ENCODE measurements at places on chromosomes 3 and 15.

GRCh38 chr15:68582864-68583263, 4.1 kb downstream of the CORO2B start:
- DNase-seq = no peak

GRCh38 chr3:40969341-40969740, 230.0 kb upstream of the CTNNB1 start:
- DNase-seq = no peak

GRCh38 chr15:62241135-62241770, 76.2 kb upstream of the C2CD4B start:
- DNase-seq = peak; percentile 29

DNA sequence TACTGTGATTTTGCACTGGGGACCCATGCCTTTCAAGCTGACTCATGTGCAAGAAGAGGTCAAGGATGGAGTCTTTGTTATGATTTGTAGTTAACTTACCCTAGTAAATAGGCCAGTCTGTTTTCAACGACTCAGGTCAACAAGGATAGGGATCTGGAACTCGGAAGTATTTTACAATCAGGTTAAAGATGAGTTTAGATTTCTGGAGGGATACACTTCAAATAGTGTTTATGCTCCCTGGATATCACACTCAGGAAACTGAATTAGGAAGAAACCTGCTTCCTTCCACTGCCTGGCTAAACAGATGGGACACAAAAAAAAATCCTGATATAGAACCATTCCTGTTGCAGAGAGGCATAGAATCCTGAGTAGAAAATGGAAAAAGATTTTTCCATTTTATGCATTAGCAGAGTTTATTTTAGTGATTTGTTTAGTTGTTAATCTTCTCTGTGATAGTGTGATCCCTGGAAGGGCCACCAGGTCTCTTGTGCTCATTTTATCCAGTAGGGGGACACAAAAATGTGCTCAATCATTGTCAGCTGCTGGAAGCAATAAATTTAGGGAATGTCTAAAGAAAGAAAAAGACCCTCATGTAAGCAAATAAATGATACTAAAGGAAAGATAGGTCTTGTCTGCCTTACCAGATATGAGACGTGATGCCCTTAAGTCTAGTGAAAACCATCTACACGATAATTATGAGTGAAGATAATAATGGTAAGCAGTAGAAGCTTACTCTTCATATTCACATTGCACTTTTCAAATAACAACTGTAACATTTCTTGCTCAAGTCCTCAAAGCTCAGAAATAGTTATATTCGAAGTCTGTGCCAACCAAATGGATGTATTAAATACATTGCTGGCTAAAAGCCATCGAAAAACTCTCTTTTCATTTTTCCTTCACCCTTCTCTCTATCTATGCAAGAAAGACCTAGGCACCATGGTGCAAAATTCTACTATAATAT, 452.1 kb upstream of the KCNMB2 start:
- no peak for DNase-seq

GRCh38 chr3:81998139-81998755, 236.8 kb upstream of the GBE1 start:
- DNase-seq = peak; percentile 45

DNA sequence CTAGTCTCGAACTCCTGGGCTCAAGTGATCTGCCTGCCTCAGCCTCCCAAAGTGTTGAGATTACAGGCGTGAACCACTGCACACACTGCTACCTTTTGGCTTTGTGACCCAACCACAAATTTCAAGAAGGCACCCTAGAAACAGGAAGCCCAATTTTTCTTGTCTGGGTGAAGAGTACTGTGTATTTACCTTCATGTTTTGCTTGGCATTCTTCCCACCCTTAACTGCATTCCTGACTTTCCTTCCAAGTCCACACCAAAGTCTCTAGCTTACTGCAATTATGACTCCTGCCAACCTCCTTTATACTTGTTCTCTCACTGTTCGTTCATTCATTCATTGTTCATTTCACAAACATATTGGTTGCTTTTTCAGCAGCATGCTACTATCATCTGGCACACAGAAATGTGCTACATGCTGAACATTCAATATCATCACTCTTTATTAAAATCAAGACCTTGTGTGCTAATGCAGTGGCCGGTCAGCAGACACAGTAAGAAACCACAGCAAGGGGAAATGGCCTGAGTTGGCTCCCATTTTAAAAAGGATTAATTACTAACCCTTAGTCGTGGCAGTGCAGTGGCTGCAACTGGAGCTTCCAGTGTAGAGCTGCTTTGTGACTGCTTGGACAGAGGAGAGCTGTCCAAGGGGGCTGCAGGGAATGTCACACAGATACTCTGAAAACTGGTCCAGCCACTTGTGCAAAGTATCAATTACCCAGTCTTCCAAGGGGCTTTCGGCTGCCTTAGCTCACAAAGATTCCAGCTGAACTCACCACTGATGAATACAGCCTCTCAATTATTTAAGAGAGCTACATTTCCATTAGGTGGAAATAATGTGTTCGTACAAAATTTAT, 94.0 kb downstream of the ETFA start:
- DNase-seq = peak; percentile 77

DNA sequence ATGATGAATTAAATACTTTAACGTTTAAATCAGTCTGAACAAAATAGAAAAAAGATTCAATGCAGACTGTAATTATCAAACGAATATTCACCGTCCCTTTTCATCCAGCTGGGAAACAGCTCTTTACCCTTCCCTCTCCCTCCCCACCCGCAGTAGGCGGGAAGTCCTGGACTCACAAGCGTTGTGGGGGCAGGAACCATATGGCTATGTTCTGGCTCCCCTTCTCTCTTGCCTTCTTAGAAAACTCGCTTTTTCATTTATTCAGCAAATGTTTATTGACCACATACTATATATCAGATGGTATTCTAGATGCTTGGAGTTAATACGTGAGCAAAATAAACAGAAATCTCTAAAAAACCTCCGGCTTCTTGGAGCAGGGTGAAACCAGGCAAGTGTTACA, 715 bp upstream of the SCAPER start:
- DNase-seq = no peak

- no peak for DNase-seq
These were observed 205.5 kb upstream of the MRPL3 start for GRCh38 chr3:131708241-131708640.

GRCh38 chr3:195020921-195021320, 250.0 kb downstream of the XXYLT1 start:
- DNase-seq = no peak

- DNase-seq = no peak
These were observed 42.7 kb downstream of the SH3BP5 start for GRCh38 chr3:15289661-15290060.

DNA sequence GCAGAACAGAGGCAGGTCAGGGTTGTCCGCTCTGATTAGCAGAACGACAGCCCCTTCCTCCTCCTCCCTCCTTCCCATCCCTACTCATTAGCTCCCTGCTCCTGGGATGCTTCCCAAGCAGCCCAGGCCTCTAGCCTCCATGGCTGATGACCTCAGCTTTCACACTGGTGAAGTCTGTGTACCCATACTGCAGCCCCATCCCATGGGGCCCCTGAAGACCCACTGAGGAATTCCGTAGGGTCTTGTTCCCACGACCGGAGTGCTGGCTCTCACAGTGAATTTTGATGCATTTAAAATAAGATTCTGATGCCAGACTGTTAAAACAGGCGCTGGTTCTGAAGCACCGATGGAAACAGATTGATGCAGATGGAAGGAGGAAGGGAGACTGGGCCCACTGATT, 36.1 kb downstream of the GOLGA6A start:
- DNase-seq = no peak

GRCh38 chr15:38878926-38879325, 314.3 kb upstream of the RASGRP1 start:
- no peak for DNase-seq

DNA sequence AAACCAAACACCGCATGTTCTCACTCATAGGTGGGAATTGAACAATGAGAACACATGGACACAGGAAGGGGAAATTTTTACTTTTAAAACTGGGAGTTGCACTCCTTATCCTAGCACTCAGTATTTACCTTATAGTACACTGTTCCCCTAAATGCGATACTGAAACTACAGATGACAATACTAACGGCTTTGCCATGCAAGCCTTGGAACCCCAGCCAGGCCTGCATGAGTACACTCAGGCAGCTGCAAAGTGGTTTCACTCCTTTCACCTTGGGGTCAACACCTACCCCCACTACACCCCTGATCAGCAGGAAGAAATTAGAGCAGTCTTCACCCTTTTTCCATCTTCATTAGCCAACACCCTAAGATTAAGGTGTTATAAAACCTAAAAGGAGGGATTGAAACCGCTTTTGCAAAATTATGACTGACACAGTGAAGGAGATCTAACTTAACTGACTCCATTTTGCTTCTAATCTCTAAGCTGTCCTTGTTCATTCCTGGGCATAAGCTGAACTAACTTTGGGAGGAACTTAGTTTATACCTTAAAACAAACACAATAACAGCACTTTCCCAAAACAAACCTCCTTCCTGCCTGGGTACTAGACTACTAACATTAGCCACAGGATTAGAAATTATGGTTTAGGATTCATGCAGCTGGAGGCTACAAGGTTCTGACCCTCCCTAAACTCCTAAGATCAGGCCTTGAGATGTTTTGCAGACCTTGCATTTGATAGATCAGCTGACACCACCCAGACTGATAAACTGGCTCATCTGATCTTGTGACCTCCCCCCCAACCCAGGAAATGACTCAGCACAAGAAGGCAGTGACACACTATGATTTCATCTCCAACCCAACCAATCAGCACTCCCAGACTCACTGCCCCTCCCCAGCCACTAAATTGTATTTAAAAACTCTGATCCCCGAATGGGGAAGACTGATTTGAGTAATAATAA, 452.1 kb upstream of the PPP2R3A start:
- DNase-seq = peak; percentile 98

- no peak for DNase-seq
These were observed 131.4 kb downstream of the IQCH start for GRCh38 chr15:67385971-67386370.

DNA sequence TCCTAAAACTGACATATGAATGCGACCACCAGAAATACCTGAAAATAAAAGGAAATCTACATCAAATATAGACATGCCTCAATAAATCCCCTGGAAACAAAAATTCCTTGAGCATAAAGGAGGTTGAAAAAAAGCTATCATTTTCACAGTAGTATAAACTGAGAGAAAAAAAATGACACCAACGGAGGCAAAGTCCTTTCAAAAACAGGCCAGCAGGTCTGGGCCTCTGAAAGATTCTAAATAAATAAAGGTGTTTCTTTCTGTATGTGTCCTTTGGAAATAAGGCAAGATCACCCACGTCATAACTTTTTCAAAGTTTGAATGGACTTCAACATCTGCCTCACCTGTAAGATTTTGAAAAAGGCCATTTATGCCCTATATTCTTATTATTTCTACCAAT, 5.0 kb downstream of the CLPX start:
- no peak for DNase-seq

- no peak for DNase-seq
These were observed 82.5 kb downstream of the USP13 start for GRCh38 chr3:179735321-179735720.

DNA sequence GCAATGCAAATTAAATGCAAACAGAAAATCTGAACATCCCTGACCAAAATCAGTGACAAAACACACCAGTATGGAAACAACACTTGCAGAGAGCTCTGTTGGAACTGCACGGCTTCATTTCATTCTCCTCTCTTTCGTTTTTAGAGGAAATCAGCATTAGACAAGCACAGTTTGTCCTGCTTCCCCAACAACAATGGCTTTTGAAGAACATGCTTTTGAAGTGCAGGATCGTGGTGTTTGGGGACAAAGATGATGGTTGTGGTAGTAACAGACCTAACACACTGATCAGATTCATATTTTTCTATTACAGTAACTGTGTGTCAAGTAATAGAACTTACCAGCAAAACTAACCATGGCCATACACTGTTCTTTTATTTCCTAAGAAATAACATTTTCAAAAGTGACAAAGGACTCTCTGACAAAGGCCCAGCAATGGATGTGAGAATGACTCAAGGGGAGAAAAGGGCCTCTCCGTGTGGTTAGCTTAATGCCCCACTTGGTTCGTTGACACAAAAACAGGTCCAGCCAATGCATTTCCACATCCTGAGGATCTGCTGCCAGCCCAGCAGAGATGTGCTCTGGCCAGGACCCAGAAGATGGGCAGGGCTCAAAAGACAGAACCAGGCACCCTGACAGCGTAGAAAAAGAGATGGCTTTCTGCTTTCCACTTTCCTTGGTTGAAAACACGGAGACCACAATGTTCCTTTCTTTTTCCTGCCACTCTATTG, 84.1 kb downstream of the CCNL1 start:
- no peak for DNase-seq

DNA sequence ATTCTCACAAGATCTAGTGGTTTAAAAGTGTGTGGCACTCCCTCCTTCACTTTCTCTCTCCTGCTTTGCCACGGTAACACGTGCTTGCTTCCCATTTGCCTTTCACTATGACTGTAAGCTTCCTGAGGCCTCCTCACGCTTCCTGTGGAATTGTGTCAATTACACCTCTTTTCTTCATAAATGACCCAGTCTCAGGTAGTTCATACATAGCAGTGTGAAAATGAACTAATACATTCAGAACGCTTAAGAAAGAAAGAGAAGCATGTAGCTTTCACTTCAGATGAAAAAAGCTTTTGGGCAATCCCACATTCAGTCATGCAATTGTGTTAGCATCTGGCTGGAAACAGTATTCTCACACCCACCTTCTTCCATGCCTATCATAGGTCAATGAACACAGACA, 24.4 kb downstream of the P3H2 start:
- no peak for DNase-seq

DNA sequence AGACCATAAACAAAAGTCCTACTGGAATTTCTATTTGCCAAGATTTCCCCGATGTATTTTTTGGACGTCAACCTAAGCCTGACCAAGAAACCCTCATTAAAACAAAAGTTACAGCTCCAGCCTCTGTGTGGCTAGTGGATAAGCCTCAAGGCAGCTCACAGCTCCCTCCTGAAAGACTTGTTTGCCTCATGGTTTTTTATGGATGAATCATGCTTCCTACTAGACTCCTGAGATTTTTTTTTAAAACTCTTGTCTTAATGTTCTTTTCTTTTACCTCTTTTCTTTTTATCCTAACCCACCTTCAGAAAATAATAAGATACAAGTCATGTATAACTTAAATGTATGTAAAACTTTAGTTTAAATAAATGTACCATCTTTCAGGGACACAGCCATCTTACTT, 52.4 kb downstream of the SUCNR1 start:
- DNase-seq = peak; percentile 84

GRCh38 chr15:69725275-69725674, 272.7 kb downstream of the RPLP1 start:
- DNase-seq = no peak

DNA sequence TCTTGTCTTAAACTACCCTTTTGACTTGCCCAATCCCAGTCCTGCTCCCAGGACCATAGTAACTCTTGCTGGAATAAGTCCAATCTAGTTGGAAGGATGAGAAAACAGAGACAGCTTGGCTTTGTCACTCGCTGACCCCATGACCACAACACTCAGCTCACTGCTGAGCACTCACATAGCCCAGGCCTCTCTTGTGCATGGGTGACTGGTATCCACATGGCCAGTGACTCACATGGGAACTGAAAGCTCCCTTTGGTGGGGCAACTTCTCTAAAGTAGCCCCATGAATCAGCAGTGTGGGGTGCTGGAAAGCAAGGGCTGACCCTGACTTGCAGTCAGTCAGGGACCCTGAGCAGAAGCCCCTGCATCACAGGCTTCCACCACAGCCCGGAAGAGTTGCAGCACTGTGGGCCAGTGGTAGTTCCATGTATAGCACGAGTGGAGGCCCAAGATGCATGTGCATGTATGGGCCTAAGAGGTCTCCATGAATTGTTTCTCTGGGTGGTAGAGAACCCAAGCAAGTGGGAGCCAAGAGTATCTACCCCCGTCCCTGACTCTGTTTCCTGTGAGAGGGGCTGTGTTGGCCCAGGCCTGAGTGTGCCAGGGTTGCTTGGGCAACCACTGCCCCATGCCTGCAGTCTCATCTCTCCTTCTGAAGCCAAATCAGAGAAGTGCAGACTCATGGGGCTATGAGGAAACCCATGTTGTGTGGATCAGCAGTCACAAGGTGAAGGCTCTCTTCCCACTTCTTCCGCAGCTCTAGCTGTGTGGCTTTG, 62.1 kb upstream of the XCR1 start:
- peak; percentile 89 for DNase-seq
